ENCODE measurements at places on chromosomes 7 and 10.
A peak's percentile ranks its signal among the peaks of the same experiment; 100 is the strongest.

GRCh38 chr7:134699021-134699818, 52.6 kb downstream of the BPGM start:
- no peak for DNase-seq

- no peak for DNase-seq
These were observed 64.8 kb upstream of the VIPR2 start for GRCh38 chr7:159209429-159209828.

- no peak for DNase-seq
These were observed 143.8 kb downstream of the TES start for GRCh38 chr7:116354171-116354545.

DNA sequence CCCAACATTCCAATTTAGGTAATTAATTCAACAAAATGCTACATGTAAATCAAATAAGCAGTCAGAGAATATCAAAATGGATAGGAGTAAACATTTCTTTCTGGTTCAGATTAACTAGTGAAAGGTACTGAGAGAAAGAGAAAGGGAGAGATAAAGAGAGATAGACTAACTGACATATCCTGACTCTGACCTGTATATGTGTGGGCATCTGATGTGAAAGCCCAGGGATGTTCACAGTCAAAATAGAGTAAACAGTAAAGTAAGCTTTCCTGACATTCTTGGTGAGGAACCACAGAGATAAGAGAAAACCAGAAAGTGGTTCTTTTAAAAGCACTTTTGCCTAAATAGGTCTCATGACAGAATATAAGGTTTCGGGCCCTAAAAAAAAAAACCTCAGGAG, 37.5 kb upstream of the ANK3 start:
- no peak for DNase-seq

- no peak for DNase-seq
These were observed 17.5 kb upstream of the TSPAN14 start for GRCh38 chr10:80436446-80437098.

- DNase-seq = no peak
These were observed 134.3 kb downstream of the HTR7 start for GRCh38 chr10:90723416-90724068.

DNA sequence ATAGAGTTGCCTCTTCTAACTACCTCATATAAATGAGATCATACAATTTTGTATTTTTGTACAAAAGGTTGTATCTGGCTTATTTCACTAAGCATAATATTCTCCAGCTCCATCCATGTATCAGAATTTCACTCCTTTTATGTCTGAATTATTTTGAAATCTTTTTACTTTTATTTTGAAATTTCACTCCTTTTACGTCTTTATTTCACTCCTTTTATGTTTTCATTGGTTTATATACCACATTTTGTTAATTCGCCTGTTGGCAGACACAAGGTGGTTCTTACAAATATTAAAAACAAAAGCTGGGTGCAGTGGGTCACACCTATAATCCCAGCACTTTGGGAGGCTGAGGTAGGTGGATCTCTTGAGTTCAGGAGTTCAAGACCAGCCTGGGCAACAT, 5.8 kb downstream of the EZH2 start:
- DNase-seq = no peak

- no peak for DNase-seq
These were observed 118.3 kb downstream of the KLF6 start for GRCh38 chr10:3666525-3667302.

DNA sequence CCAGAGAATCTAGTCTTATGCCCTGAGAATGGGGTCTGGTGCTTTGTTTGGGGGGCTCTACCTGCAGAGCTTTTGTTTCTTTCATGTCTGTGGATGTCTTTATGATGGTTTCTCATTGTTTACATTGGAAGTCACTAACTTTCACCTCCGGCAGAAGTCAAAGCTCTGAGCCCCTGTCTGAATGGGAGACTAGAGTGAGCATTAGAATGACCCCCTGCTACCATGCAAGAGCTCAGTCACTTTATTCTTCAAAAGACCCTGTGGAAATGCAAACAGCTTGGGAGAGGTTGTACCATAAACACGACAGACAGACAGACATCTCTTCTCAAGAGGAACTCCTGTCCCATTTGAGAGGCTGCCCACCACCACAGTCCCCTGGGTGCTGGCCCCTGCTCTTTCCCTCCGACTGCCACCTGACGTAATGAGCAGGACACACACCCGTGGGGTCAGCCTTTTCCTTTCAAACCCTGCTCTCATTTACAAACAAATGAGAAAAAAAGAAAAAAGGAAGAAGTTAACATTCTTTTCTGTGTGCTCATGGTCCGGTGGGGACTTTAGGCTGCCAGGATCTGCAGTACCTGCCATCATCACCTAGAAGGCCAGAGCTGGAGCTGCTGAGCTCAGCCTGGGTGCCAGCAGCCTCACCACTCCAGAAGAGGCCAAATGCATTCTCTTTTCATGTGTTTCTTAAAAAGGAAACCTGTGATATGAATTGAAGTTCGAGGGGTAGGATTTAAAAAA, 91.6 kb downstream of the FZD1 start:
- DNase-seq = no peak

DNA sequence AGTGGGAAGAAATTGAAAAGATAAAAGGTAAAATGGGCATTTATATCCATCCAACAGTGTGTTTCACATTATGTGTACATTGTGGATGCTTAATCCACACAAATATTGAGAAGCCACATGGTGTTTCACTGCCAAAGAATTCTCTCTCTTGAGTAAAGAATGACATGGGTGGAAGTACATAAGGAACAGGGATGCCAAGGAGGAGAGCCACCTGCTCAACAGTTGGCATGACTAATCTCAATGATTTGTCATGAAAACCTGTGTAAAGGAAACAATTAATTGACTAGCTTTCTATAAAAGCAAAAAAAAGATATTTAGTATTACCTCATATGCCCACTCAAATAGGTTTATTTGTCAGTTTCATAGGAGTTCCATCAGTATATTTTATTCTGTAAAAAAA, 43.1 kb downstream of the MAGI2 start:
- DNase-seq = no peak

- no peak for DNase-seq
These were observed 48.4 kb upstream of the NFE2L3 start for GRCh38 chr7:26103596-26103995.

GRCh38 chr10:82438277-82438676, 563.3 kb downstream of the NRG3 start:
- no peak for DNase-seq

GRCh38 chr7:150737265-150738055, at the start of gene GIMAP5:
TSS of gene GIMAP5 (plus strand) at chr7:150737418. CDS start at chr7:150740885, 3,467 bp downstream.
- DNase-seq = no peak

GRCh38 chr7:110607050-110607857, 483.7 kb upstream of the LRRN3 start:
- no peak for DNase-seq

GRCh38 chr10:89238956-89239644, 12.5 kb downstream of the LIPA start:
- DNase-seq = no peak

GRCh38 chr10:48556065-48556464, 48.8 kb downstream of the ARHGAP22 start:
- DNase-seq = no peak

- no peak for DNase-seq
These were observed 108.8 kb downstream of the SH3PXD2A start for GRCh38 chr10:103746598-103746997.

DNA sequence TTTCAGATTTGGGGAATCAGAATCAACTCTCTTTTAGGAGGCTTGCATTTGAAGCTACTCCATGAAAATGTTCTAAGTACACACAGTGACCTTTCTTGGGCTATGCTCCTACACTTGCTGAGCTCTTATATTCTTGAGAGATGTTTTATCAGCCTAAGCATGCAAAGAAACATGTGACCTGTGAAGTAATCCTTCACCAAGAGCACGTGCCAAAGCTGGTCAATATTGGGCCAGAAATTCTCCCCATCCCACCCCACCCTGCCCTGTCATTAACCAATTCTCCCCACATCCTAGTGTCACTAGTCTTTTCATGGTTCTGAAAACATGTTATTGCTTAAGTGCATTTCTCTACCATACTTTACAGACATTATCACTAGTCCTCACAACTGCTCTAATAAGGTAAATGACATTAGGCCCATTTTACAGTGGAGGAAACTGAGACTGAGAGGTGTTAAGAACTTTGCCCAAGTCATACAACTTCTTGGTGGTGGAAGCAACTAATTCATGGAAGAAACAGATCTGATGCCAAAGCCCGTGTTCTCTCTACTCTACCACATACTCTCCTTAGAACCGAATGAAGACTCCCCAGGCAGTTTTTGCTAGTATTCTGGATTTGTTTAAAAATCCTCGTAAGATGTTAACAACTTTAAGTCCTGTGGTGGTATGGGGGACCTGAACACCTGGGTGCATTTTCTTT, 200.6 kb downstream of the PTEN start:
- no peak for DNase-seq

DNA sequence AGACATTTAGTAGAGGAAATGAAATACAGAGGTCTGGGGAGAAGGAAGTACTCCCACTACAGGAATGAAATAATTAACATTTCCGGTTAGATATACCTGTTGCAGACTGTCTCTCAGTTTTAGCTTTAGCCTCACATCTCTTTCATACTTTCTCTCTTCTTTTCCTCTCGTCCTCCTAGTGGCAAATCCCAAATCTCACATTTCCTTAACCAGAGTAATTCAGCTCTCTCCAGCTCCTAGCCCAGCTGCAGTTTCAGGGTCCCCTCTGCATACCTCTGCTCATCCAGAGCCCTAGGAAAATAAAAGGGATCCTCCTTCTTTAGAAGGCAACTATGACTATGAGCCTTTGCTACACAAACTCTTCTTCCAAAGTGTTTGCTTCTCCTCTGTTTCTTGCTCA, 643.2 kb downstream of the PHTF2 start:
- DNase-seq = no peak

GRCh38 chr10:23001901-23002516, 74.2 kb downstream of the ARMC3 start:
- DNase-seq = no peak

GRCh38 chr10:77873536-77874380, 52.8 kb downstream of the DLG5 start:
- DNase-seq = peak; percentile 7

- no peak for DNase-seq
These were observed 4.4 kb downstream of the MSRB2 start for GRCh38 chr10:23099816-23100215.

GRCh38 chr10:45456233-45456632, 82.2 kb downstream of the ALOX5 start:
- DNase-seq = no peak

GRCh38 chr7:43076189-43076605, 36.2 kb upstream of the HECW1 start:
- DNase-seq = no peak

GRCh38 chr7:140475747-140476333, 3.5 kb downstream of the MKRN1 start:
- no peak for DNase-seq

DNA sequence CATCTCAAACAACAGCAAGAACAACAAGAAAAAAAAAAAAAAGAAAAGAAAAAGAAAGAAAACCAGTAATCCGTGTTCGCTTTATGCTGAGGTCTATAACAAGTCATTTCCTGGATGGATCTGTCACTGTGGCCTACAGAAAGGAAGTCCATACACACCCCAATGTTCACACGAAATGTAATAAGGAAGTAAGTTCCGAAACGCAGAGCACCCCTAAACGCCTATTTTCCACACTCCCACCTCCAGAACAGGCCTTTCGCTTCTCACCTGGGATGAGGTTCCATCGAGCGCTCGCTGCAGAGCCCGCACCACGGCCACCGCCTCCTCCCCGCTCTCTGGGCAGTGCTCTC, 735 bp downstream of the ZNF394 start:
- no peak for DNase-seq

- DNase-seq = no peak
These were observed 24.4 kb upstream of the ELN start for GRCh38 chr7:74003621-74004020.

DNA sequence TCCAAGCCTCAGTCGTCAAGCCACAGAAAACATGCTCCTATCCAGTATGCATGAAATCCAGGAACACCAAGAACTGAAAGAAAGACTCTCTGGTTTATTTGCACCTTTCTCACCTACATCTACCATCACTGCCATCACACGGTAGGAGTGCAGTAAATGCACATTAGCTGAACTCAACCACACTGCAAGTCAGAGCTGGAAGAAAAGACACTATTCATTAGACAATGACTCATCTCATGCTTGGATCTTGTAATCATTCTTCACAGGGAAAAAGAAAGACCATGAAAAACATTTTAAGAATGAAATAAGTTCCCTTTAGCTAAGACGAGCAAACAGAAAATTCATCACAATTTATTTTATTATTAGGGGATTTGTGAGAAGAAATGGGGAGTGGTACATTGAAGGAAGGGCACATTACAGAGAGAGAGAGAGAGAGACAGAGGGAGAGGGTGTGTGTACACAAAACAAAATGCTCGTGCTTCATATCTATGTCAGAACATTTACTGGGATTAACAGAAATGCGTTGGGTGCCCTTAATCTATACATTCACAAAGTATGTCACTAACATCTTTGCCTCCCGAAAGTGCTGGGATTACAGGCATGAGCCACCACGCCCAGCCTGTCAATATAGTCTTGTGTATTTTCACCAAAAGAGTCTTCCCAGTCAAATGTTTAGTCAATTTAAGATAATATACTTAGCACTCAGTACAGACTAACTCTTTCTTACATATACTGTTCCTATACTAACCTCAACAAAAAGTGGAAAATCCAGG, 324.9 kb downstream of the PARD3 start:
- DNase-seq = peak; percentile 28

GRCh38 chr10:13526948-13527863, 1.6 kb downstream of the BEND7 start:
- DNase-seq = peak; percentile 49

- no peak for DNase-seq
These were observed 1.7 kb downstream of the OPALIN start for GRCh38 chr10:96357038-96357620.

DNA sequence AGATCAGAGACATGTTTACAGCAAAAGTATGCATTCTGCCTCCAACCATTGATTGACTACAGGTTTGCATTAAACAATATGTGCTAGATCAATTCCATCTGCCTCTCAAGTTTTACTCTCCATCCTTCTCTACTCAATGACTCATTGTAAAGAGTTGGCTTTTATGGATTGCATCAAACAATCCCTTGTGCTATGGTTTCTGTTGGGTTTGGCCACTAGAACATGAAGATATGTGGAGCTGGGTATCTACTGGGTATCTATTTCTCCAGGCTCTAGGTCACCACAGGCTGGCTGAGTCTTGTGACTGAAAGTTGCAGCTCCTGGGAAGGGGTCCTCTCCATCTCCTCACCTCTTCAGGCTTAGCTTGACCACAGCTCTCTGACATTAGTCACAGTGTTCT, 204.7 kb downstream of the DGKI start:
- no peak for DNase-seq

- no peak for DNase-seq
These were observed 30.7 kb upstream of the PLPP4 start for GRCh38 chr10:120426306-120426705.

- no peak for DNase-seq
These were observed 57.3 kb downstream of the MKX start for GRCh38 chr10:27688276-27688675.

GRCh38 chr10:102837230-102837721, at the start of gene CYP17A1:
TSS of gene CYP17A1 (minus strand) at chr10:102837413. CDS start at chr10:102837361, 52 bp downstream.
- DNase-seq = no peak

GRCh38 chr10:86353506-86354485, 12.8 kb downstream of the GRID1 start:
- no peak for DNase-seq

Measured in AG04449 (cell line).